Peyer's patch (tissue), 4 donors: ENCODE measurements at places on chromosomes 2 and 18. TPM values are rescaled to one million over a fixed set of nuclear protein-coding genes. Genes with fewer than 3 reads are reported as not detected.

DNA sequence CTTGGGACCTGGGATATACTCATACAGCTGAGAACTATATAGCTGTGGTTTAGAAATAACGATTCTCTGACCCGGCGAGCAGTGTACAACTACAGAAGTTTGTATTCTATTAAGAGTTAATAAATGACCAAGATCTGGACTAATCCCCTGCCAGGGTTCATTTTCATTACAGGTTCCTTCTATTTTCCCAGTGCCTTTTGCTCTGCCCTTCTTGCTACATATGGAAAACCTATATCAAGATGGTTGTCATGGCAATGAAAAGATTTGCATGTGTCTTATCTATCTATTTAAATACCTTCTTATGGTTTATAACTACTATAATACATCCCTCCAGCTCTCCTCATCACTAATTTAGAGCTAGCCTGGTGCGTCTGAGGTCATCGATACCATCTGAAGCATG lies 965.2 kb downstream of the BCL11A start:
- no peak for DNase-seq

ARHGAP15 gene
- 203 TPM for total RNA-seq

DNA sequence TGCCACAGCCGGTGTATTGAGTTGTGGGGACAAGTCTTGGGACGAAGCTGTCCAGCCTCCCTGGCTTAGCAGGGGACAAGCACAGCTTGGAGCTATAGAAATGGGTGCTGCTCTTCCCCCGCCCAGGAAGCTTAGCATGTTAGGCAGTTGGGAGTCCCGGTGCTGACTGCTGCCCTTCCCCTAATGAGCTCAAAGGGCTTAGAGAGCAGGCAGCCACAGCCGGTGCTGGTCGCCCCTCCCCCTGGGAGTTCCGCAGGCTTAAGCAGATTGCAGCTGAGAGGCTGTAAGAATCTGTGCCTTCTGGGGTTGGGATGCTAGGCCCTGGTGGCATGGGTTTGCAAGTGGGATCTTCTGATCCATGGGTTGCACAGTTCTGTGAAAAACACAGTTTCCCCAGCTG lies 237.3 kb downstream of the DCDC2C start:
- DNase-seq = no peak

GNAL gene
- total RNA-seq = 7.4 TPM

DNA sequence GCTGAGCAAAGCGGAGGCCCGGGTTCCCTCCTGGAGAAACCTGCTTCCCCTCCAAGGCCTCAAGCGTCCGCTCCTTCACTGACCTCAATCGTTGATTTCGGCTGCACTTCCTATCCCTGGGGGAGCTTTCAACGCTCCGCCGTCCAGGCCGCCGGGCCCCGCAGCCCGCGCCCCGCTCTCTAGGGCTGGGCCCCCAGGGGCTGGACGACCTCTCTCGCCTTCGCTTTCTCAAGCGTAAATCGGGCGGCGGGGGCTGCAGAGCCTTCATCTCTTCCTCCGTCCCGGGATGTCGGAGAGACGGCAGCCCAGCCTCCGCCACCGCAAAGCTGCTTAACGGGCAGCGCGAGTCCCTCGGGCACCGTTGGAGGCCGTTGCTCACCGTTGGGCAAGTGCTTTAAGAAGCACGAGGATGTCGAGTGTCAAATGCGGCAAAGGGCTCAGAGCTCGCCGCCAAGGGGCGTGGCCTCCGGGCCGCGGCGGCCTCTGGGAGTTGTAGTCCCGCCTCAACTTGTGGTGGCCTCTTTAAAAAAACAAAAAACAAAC lies 8.5 kb downstream of the HES6 start:
- DNase-seq = peak; percentile 76

GGCX gene
- total RNA-seq = 29.4 TPM

DNA sequence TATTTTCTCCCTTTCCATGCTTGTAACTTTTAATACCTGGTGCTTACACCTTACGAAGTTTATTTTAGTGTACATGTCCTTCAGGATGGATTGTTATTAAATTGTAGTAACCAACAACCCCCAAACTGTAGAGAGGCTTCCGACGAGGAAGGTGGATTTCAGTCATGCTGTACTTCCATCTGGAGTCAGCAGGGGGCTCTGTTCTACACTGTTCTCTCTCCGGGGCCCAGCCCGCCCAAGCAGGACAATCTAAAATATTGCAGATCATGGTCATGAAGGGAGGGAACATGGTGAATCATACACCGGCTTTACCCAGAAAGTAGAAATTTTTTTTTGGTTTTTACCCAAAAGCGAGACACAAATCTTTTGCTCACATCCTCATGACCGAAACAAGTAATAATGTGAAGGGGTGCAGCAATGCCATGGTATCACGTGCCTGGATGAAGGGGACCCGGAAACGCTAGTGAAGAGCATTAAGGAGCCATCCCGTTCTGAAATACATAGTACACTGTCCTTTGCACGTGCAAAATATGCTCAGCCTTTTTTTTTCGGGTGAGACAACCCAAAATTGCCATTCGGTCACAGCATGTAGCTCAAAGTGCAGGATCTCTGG lies 884.8 kb downstream of the EPHA4 start:
- peak; percentile 57 for DNase-seq

DNA sequence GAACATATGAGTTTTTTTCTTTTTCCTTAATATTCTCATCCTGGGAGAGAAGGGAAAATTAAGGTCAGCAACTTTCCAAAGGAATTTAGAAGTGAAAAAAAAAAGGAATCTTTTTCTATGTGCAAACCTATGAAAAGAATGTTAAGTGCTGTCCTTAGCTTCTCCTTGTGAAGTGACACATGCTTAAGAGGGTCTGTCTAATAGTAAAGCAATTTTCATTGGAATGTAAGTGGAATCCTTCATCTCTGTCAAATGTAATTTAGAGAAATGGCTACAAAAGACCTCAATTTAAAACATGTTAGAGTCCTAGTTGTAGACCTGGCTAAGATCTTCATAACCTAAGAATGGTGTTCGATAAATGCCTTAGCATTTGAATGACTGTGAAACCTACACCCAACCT lies 117.4 kb upstream of the EPB41L3 start:
- no peak for DNase-seq

SPHKAP gene
- not detected for total RNA-seq

DNA sequence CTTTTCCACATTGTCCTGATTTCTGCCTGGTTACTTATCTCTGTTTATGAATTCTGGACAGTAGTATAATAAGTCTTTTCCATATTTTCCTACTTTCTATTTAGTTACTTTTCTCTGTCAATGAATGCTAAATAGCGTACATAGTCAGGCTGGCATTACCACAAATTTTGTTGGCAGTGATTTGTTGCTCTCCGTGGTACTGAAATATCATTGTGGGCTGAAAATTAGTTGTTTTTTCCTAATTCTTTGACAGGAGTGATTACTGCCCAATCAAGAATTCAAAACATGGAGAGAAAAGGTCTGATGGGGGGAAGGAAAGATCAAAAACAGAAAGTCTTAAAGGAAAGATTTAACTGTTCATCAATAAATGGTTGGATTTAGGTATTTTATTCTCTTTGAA lies 7.7 kb upstream of the GALNT13 start:
- DNase-seq = no peak

CCDC141 gene
- 11.6 TPM for total RNA-seq

ITGAV gene
- total RNA-seq = 35.9 TPM

SERPINB11 gene
- total RNA-seq = not detected

DNA sequence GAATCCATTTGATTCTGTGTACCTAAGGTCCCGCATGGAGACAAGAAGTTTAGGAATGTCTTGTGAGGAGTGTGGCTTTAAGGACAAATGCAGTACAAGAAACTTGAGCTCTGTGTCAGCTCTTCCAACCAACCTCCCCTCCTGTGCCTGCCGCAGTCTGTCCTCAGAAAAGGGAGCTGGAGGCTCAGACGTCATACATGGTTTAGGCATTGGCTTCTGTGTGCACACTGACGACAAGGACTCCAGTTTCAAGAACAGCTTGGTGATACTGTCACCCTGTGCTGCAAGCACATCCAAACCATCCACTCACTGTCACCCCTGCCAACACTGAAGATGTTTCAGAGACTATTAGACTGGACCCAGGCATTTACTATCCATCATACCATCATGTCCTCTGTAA lies 470.4 kb downstream of the IRS1 start:
- DNase-seq = no peak

DNA sequence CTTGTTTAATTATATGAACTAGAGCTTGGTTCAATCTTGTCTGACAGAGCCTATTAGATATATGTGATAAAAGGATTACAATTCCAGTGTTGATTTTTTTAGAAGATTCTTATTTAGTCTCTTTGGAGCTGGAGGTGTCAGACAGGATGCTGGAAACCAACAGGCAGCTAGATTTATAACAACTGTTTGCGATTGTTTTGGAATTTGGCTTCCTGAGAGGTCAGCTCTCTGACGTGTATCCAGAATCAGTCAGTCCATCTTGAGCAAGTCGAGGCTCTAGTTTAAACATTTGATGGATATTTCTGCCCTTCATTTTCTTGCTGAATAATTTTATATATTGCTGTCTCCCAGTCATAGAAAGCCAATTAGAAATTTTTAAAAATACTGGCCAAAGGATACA lies 1062.9 kb downstream of the DPP10 start:
- no peak for DNase-seq
